ENCODE measurements at places on chromosomes 5 and 9.

DNA sequence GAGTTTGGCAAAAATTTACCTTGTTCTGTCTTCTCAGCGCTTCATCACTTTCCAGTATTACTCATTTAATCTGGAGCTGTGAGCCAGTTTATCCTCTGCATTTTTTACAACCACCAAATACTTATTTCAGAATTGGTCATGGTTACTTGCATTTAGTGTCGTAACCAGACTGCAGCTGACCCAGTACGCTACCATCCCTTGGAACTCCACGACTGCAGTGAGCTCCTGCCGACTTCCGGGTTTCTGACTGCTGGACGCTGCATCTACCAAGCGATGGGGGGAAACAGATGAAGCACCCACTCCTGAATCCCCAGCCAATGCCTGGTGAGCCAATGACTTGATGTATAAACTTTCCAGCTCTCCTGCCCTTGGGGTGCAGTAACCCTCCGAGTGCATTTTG, 174.4 kb upstream of the PRLR start:
- DNase-seq, result no peak

DNA sequence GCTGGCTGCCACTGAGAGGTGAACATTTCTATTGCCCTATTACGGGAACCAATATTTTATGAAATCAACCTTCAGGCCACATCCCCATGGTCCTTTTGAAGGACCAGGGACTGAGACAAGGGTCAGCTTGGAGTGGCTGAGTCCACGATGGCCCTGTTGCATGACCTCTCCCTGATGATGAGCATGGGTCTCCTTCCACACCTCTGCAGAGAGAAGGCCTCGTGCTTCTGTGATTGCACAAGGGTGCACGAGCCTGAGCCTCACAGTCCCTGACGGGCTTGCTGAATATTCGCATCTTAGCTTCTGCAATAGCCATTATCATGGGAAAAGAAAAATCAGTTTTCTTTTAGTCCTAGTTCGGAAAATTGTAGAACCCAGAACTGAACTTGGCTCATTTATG, 255.0 kb upstream of the IRX2 start:
- DNase-seq, result no peak

GRCh38 chr5:171647043-171647903, 138.3 kb upstream of the SMIM23 start:
- DNase-seq, result no peak

DNA sequence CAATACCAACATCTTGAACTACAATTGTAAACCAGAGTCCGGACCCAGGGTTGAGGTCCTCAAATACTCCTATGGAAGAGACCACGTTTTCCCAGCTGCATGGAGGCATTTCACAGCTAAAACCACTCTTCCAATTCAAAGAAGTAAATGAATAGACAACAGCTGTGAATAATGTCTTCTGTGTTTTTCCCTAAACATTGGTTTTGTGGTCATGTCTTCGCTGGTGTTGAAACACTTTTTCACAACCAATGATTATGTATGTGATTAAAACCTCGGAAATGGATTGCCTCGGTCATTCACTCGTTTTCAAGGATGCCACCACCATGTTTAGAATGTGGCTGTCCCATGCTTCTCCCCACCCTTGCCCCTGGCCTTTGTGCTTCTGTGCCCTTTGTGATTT, 9.4 kb upstream of the TENT4A start:
- DNase-seq, result no peak

DNA sequence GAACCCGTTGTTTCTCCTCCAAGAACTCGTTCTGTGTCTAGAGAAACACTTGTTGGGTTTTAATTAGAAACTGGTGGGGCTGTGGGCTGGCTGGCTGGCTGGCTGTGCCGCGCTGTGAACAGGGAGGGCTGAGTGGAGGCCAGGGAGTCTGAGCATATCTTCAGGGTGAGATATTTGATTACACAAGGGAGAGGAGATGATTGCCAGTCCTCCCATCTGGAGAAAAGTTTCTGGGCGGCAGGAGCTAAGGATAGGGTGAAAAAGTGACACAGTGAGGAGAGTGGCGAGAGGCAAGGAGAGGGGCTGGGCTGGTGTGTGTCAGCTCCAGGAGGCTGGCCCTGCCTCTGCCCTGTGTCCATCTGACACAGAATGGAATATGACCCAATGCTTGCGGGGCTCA, 63.0 kb downstream of the GDNF start:
- DNase-seq, result no peak
